Jurkat, Clone E6-1 (cell line): ENCODE measurements at places on chromosomes 7 and 10.

GRCh38 chr7:102228935-102229334 lies 57.7 kb upstream of the SH2B2 start:
- DNase-seq = no peak

DNA sequence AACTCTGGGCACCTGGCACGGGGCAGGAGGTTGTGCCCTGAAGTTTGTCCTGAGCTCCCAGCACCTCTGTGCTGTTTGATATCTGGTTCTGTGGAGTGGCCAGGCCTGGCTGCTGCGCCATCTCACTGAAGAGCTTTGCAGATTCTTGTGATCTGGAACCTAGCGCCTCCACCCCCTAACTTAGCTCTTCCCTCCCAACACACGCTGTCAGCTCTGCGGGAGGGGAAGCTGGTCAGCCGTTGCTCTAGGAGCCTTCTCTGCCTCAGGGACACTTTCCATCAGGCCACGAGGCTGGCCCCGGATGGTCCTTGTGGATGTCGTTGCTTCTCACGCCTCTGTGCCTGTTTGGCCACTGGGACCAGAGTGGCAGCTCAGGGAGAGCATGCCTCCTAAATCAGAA lies 213.2 kb downstream of the CCDC3 start:
- no peak for DNase-seq

GRCh38 chr7:34776748-34777358 lies 118.8 kb downstream of the NPSR1 start:
- no peak for DNase-seq

- no peak for DNase-seq
Observed at GRCh38 chr7:147700702-147701101, 889.9 kb upstream of the C7orf33 start.

DNA sequence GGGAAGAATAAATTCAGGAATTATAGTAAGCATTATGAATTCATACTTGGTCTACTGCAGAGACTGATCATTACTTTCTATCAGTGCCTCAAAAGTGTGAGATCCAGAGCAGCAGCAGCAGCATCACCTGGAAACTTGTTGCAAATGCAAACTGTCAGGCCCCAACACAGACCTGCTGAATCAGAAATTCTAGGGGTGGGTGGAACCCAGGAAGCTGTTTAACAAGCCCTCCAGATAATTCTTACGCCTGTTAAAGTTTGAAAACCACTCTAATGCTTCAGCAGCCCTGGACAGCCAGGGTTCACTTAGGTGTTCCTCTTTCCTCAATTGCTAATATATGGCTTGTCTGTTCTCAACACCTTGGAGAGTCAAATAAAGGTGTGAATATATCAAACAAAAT lies 19.5 kb downstream of the CACUL1 start:
- no peak for DNase-seq
